ENCODE measurements at places on chromosomes 7 and 10. TPM values are rescaled to one million over a fixed set of nuclear protein-coding genes. Genes with fewer than 3 reads are reported as not detected.

Gene SP8
- total RNA-seq = not detected

Gene FAM241B
- 4.2 TPM for total RNA-seq

Gene GRM3
- not detected for total RNA-seq

Gene TET1
- 3.7 TPM for total RNA-seq

Gene RAMP3
- not detected for total RNA-seq

Gene ZNF138
- total RNA-seq = 11.2 TPM

Gene MLXIPL
- total RNA-seq = not detected

Gene CYP3A5
- total RNA-seq = not detected

Gene HECTD2
- 3.1 TPM for total RNA-seq

Gene SCART1
- total RNA-seq = 4.5 TPM

Gene CLDN3
- total RNA-seq = not detected

Gene CHST3
- 0.02 TPM for total RNA-seq

Gene SUMF2
- total RNA-seq = 128 TPM

Gene SUN3
- not detected for total RNA-seq

Gene NUTM2D
- 1.5 TPM for total RNA-seq

Gene NOS3
- total RNA-seq = 22.3 TPM

Gene MOGAT3
- total RNA-seq = not detected

Gene SFTPD
- total RNA-seq = not detected

Gene BICC1
- total RNA-seq = not detected

Gene ATG9B
- total RNA-seq = 12.3 TPM

Gene OR6V1
- not detected for total RNA-seq

Gene EPHA1
- total RNA-seq = 11.4 TPM

Gene BAMBI
- not detected for total RNA-seq

Gene CCDC3
- 0.12 TPM for total RNA-seq

Gene PON1
- not detected for total RNA-seq

Gene GRID1
- total RNA-seq = not detected

Gene STYXL1
- total RNA-seq = 39.1 TPM

Gene ZNF727
- total RNA-seq = 0.46 TPM

Gene EIF4EBP2
- total RNA-seq = 68.7 TPM

Gene LIPF
- not detected for total RNA-seq

Gene FAM131B
- 0.29 TPM for total RNA-seq

Gene ELN
- not detected for total RNA-seq

Gene C10orf67
- not detected for total RNA-seq

Gene PLXDC2
- not detected for total RNA-seq

Gene BCAP29
- total RNA-seq = 37.4 TPM

Gene NET1
- 47.7 TPM for total RNA-seq

Gene TMEM60
- 15.9 TPM for total RNA-seq

Gene MGMT
- total RNA-seq = 19.3 TPM

Gene NDUFB2
- 201 TPM for total RNA-seq

Gene TMEM229A
- not detected for total RNA-seq

Gene CRYGN
- total RNA-seq = 0.25 TPM

Gene SFXN2
- 23.6 TPM for total RNA-seq

Gene SPDYE18
- 0.65 TPM for total RNA-seq

Gene SPDYE9
- not detected for total RNA-seq

Gene OR2A1
- 0.06 TPM for total RNA-seq

Gene HOXA2
- total RNA-seq = not detected

Gene CALCR
- not detected for total RNA-seq

Gene CPED1
- total RNA-seq = 0.17 TPM

Gene CYP2C19
- not detected for total RNA-seq

Gene C10orf53
- not detected for total RNA-seq

Gene ITGA8
- not detected for total RNA-seq

Gene COA1
- total RNA-seq = 47.1 TPM

Data from activated CD4-positive, alpha-beta T cell treated with anti-CD3 and anti-CD28 coated beads, Interleukin-2, amount 10 ng/mL, durations not matched to agents 7 days and 5 days (primary cell).